ENCODE measurements at places on chromosomes 16 and 17. TPM values are rescaled to one million over a fixed set of nuclear protein-coding genes. Genes with fewer than 3 reads are reported as not detected.

The SOCS3 gene
- 51.7 TPM for total RNA-seq

GRCh38 chr17:76350463-76350862, 3.3 kb downstream of the PRPSAP1 start:
- DNase-seq, result no peak

GRCh38 chr16:17832738-17833137, 362.0 kb upstream of the XYLT1 start:
- DNase-seq, result no peak

DNA sequence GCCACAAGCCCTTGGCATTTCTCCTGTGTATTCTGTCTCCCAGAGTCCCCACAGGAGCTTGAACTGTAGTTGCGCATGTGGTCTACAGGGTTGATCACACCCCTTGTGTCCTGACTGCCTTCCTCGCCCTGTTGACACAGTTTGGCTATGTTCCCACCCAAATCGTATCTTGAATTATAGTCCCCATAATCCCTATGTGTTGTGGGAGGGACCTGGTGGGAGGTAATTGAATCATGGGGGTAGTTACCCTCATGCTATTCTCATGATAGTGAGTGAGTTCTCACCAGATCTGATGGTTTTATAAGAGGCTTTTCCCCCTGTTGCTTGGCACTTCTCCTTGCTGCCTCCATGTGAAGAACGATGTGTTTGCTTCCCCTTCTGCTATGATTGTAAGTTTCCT, 21.2 kb downstream of the ADAD2 start:
- no peak for DNase-seq

DNA sequence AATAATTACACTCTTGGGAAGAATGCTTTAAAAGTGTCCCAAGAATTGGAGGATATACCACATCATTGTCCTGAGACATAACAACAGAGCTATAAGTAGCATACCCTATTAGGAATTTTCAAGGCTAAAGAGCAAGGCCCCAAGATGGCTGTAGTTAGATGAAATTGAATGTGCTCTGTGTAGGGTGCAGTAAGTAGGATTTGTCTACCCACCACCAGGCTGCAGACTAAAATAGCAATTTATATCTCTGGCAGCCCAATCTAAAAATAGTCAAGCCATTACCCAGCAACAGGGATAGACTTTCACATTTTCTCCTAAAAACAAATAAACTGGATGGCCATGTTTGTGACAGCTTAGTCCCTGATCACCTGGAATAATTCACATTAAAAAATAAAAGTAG, 5.6 kb downstream of the MMD start:
- DNase-seq, result no peak

DNA sequence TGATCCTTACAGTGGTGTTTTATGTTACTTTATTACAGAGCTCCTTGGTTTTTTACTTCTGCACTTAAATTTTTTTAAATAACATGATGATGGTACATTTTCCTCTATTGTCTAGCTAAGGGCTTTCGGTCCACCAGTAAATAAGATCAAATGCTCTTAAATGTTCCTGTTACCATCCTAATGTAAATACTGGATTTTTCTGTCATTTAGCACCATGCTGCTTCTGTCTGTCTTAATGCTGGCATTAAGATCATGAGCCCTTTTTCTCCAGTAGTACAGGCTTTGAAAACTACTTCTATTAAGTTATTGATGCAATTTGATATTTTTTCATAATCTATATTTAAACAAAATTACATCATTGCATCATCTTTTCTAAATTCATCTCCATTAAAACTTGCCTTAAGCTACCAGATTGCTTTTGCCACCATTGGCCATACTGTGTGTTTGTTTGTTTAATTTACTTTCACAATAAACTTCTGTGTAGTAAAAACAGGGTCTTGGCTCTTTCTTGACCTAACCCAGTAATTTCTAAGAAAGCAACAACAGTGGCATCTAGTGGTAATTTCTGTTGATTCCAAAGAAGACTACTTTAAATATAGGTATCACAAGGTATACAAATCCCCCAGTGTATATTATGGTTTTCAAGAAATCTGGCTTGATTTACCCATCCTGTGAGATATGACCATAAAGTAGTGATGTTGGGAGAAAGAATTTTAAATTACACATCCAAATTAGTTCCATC, 9.0 kb upstream of the PHAF1 start:
- no peak for DNase-seq

The RRAD gene
- 12.1 TPM for total RNA-seq

DNA sequence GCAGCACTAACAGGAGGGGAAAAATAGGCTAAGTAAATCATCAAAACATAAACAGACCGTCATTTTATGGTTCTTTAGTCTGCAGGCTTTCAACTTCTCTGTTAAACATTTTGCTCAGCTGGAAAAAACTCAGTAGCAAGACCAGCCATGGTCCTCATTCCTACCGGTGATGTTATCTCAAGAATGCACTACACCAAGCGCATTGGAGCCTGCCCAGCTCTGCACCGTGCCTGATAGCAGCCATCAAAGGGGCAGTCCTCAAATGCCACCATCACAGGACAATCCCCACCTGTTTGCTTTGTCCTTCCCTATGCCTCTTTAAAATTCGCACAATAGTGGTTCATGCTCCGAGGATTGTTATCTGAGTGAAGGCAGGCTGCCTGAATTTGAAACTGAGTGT, 181.5 kb upstream of the MON1B start:
- DNase-seq, result no peak

DNA sequence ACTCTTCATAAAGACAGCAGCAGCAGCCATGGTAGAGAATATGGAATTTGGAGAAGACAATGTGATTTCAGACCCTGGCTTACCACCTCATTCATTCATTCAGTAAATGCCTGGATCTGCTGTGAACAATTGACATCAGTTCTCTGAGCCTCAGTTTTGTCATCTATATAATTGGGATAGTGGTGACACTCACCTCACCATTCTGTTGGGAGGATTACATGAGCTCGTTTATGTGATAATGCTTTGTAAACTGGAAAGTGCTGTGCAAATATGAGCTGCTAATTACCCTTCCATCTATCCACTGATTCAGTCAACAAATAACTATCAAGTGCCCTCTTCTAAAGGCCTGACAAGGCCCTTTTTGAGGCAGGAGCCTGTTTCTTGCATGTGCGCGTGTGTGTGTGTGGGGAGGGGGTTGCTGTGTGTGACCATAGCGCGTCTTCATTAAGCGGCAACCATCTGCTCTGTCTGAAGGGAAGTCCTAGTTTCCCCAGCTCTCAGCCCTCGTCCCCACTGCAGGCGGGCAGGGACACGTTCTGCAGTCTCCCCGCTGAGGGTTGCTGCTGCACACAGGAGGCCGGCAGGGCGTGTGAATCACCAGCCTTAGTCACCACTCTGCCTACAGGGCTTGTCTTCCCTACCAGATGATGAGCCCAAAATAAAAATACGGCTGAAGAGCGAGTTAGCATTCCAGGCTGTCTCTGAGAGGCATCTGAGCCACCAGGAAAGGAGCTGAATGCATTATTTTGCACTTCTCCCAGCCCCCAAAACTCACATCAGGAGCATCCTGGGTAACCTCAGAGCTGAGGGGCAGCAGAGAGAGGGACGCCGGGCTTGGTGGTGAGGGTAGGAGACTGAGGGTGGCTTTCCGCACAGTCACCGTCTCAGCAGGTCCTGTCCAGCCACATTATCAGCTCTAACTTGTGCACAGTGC, 19.9 kb downstream of the ARL4D start:
- peak; percentile 36 for DNase-seq

The TNP2 gene
- not detected for total RNA-seq

GRCh38 chr17:21124086-21124485, 2.7 kb upstream of the DHRS7B start:
- no peak for DNase-seq

DNA sequence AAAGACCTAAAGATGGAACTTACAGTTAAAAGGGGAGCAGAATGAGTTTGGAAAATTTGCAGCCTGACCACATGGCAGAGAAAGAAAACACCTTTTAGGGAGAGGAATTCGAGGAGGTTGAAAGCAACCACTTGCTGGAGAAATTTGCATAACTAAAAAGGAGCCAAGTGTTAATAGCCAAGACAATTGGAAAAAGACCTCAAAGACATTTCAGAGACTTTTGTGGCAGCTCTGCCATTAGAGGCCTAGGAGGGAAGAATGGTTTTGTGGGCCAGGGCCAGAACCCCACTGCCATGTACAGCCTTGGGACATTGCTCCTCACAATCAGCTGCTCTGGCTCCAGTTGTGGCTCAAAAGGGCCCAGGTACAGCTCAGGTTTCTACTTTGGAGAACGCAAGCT, 338.5 kb downstream of the UTP18 start:
- no peak for DNase-seq

- no peak for DNase-seq
Observed at GRCh38 chr17:71511266-71511995, 609.4 kb upstream of the SOX9 start.

DNA sequence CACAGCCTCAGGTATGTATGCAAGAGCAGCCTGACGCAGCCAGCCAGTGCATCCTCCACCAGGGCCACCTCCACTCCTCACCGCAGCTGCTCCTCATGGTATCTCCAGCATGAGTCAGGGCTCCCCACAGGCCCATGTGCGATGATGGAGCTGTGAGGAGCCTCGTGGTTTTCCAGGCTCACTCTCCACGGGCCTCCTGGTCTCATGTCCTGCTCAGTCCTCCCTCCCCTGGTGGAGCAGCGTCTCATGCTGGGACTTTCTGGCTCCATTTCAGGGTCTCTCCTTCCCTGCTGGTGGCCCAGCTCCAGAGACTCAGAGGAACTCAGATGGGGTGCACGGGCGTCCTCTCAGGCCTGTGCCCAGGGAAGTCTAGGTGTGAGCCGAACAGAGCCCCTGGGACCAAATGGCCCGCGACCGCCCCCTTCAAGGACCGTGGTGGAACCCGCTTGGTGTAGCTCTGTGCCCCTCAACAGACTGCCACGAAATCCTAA, 70.4 kb downstream of the METRNL start:
- no peak for DNase-seq

- peak; percentile 95 for DNase-seq
Observed at GRCh38 chr16:4376126-4376892, 4.7 kb downstream of the VASN start.

DNA sequence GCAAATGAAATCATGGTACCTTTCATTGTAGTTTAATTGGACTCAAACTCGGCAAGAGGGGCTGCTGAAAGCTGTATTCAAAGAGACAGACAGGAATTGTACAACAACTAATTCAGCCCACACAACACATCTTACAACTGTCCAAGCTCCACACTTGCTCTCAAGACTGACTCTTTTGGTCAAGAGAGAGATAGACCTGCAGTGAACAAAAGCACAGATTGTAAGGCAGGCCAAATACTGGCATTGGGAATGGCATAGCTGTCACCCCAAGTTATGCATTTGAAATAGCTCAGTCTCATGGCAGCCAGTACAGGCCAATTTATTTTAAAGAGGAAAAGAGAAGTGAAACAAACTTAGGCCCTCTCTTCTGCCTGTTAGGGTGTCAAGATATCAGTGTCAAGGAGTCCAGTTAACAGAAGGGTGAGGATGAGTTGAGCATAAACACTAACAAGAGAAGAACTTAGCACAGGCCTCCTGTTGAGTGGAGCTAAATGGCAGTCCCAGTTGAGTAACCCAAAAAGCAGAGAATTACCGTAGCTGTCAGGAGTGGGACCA, 215.7 kb downstream of the IRX3 start:
- DNase-seq, result no peak

- no peak for DNase-seq
Observed at GRCh38 chr16:83530293-83530692, 277.5 kb upstream of the HSBP1 start.

DNA sequence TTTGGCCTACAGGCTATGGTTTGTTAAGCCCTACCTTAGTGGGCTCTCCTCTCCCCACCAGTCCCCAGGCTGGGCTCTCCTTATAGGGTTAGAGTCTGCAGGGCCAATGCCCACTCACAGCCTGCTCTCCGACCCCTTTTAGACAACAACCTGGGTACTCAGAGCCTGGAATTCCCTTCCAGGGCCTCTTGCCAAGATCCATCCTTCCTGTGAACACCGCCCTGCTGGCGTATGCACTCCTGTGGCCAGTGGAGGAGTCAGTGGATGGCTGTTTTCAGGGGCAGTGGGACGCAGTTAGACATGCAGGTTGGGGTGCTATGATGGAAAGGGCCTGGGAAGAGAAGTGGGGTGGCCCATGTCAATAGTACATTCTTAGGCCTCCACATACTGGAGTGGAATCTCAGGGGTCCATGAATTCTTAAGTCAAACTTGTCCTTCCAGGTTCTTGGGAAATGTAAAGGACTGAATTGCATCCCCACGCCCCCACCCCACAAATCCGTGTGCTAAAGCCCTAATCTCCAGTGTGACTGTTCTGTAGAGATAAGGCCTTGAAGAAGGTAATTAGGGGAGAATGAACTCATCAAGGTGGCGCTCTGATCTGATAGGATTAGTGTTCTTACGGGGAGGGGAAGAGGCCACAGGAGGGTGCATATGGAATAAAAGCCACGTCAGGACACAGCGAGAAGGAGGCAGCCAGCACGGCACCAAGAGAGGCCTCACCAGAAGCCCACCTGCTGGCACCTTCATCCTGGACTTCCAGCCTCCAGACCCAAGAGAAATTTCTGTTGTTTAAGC, 81.6 kb upstream of the CACNG5 start:
- DNase-seq, result no peak

The RUNDC3A gene
- 3.4 TPM for total RNA-seq

- DNase-seq, result peak; percentile 56
Observed at GRCh38 chr17:17876959-17877528, 40.3 kb upstream of the SREBF1 start.

- DNase-seq, result no peak
Observed at GRCh38 chr16:89156740-89157645, 14.6 kb upstream of the CDH15 start.

DNA sequence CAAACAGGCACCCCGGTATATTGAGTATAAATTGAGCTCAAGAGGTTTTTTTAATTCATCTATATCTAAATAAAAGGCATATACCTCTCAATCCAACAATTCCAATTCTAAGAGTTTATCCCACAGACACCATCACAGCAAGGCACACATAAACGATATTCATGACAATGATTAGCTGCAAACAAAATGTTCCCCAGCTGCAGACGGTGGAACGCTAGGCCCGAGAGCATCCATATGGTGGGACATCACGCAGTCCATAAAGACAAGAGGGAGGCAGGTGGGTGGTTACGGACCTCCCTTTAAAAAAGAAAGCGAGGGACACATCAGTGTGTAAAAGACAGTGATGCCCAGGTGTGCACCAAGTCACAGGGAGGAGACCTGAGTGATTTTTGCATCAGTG, 28.1 kb downstream of the MEAK7 start:
- DNase-seq, result no peak
